ENCODE measurements at places on chromosomes 11 and 22.

- no peak for DNase-seq
Measured at GRCh38 chr11:48103621-48104567, 112.7 kb upstream of the OR4B1 start.

- no peak for DNase-seq
Measured at GRCh38 chr22:29842740-29843139, 4.7 kb upstream of the ASCC2 start.

DNA sequence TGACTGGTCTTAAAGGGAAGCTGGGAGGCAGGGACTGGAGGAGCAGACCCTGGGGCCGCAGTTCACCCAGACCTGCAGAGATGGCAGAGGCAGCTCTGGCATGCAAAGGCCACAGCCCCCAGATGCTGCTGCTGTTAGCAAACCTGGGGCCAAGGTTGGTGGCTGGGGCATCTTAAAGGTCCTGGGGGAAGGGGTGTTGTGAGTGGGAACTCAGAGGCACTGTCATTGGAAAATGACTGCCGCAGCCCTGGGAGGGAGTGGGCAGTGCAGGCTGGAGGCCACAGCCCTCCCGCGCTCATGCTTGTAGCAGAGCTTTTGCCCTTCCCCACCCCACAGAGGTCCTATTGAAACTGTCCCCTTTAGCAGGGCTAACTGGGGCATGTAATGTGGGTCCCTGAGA, 111.8 kb downstream of the CTTN start:
- DNase-seq, result no peak

GRCh38 chr11:95699631-95700470, 89.7 kb downstream of the FAM76B start:
- no peak for DNase-seq

- no peak for DNase-seq
Measured at GRCh38 chr11:75654314-75654713, 14.5 kb downstream of the MAP6 start.

DNA sequence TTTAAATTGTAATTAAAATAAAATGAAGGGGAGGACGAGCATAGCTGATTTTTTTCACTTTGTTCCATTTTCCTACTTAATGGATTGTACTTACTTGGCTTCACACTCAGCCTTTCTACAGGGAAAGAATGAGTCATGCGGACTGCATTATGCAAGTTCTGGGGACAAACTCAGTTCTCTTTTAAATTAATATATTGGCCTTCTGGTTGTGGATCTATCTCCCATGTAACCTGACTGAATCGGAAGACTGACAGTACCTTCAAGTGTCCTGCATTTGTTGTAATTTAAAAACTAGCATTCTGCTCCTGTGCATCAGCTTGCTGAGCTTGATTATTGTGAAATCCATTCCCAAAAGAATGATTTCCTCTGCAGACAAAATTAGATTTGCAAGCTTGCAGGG, 12.2 kb downstream of the OR8D1 start:
- DNase-seq, result no peak

DNA sequence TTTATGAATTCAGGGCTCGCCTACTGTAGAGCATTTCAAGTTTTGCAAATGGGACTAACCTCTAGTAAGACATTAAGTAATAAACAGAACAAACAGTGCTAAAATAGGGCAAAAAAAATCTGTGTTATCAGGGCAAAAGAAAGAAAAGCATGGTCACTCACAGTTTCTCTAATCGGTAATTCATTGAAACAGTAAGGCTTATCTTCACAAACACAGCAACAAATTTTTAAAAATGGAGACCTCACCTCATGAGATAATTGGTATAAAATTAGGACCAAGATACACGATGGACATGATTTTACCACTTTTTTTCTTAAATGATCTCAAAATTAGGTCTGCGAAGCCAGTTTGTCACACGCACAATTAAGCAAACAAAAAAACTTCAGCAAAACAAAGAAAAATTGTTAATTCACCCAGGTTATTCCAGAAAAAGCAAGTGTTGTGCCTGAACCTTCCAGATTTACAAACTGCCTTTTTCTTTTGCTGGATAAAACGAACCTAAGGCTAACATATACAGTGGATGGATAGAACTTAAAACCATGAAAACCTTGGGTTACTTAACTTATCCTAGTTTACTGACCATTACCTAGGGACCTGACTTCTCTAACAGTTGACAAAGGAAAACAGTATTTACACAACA, 1.4 kb downstream of the TMEM123 start:
- DNase-seq, result no peak

GRCh38 chr11:69462106-69462951, 19.1 kb upstream of the LINC01488 start:
- DNase-seq, result no peak

- no peak for DNase-seq
Measured at GRCh38 chr22:41899110-41899509, 15.8 kb downstream of the SHISA8 start.

DNA sequence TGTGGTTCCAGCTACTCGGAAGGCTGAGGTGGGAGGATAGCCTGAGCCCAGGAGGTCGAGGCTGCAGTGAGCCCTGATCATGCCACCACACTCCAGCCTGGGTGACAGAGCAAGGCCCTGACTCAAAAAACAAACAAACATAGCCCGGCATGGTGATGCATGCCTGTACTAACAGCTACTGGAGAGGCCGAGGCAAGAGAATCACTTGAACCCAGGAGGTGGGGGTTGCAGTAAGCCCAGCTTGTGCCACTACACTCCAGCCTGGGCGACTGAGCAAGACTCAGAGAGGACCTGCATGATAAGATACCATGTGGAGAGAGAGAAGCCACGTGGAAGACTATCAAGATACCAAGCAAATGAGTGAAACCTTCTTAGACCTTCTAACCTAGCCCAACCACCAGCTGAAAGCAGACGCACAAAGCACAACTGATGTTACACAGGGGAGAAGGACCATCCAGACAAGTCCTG, 36.1 kb downstream of the AMBRA1 start:
- no peak for DNase-seq

DNA sequence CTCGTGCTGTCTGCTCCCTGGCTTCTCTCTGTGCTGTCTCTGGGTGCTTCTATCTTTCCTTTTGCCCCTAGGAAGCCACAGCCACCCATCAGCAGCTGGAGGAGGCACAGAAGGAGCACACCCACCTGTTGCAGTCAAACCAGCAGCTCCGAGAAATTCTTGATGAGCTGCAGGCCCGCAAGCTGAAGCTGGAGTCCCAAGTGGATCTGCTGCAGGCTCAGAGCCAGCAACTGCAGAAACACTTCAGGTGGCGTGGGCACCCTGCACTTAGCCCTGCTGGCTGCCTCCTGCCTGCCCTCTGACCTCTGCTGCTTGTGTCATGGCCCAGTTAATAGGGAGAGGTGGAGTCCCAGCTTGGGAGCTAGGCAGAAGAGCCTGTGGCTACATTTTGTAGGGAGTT, 67.8 kb downstream of the CEP164 start:
- no peak for DNase-seq

DNA sequence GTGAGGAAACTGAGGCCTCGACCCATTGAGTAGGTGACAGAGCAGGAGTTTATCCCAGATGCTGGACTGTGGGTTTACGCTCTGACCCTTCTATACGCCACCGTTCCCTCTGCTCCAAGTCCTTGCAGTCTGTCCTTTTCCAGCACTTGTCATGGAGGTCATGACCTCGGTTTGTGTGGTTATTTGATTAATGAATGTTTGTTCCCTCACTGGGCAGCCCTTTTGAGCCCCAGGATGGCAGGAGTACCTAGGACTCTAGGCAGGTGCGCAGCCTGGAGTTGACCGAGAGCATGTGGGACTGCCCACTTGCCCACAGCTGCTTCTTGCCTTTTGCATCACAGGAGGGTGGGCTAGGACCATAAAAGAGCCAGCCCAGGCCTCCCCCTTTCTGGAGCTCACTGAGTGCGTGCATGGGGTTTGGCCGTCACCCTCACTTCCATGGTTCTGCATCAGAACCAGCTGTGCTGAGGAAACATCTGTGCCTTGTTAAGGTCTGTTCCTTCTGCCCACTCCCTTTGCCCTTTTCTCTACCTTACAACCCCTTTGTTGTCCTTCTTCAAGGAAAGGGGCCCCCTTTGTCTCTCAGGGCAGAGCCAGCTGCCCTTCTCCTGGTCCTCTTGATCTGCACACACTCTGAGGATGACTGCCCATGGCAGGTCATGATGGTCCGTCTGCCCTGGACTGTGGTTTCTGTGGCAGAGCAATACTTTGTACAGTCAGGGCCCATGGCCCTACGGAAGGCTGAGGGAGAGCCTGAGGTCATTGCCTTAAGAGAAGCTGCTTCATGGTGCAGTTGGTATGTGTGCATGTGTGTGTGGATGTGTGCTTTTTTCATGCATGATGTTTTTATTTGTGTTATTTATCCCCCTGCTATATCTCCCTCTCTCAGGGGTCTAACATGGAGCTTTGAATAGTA, 38.2 kb downstream of the BMAL1 start:
- no peak for DNase-seq

GRCh38 chr11:95835351-95835750, 45.1 kb downstream of the CEP57 start:
- DNase-seq, result no peak

DNA sequence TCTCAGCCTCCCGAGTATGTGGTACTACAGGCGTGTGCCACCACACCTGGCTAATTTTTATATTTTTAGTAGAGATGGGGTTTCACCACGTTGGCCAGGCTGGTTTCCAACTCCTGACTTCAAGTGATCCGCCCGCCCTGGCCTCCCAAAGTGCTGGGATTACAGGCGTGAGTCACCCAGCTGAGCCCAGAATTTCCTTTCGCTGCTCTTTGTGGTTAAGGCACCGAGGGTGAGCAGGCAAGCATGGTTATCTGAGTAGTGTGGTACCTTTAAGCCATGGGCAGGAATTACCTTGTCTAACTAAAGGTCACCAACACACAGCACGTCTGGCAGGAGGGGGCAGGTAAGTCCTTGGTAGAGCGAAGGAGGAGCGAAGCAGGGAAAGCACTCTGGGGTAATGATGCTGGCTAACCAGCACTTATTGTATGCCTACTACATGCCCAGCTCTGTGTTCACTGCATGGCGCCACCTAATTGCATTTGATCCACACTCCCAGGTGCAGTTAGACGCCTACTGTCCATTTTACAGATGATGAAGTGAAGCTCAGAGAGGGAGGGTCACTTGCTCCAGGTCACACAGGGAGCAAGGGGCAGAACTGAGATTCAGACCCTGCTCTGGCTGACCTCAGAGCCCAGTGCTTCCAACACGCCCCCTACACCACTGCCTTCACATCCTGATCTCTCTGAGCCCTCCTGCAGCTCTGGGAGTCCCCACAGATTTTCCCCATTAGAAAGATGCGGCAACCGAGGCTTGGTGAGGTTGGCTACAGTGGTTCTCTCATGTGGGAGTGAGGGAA, 45.7 kb downstream of the TRIOBP start:
- no peak for DNase-seq

DNA sequence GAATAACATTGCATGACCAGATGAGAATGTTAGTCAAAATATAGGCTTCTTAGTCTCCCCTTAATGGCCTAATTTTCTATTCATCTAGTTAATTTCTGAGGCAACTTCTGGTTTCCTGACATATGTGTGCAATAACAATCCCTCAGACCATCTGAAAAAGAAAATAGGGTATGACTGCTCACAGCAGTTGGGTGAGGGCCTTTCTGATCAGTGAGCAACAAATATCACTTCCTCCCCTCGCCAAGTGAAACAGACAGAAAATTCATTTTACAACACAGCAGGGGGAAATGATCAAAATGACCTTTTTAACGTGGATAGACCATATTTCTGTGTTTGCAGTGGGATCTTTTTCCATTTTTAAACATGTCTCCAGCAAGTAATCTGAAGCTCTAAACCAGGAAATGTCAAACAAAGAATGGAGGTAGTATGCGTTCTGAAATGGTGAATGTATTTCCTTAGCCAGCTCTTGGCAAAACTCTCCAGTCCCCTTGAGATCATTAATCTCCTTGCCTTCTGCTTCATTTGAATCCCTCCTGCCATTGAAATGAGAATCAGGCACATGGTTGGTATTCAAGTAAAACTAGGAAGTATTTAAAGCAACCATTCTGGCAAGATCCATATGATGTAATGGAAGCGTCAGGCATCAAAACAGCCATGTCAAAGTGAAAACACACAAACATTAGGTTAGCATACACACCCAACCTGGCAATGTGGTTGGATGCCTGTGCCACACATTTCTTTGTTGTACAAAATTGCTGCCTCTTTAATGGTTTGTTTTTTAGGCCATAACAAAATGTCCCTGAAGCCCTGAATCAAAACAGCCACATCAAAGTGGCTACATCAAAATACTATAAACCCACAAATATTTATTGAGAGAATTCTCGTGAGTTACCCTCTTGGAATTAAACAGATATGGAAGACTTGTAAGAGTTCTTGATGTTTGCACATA, 100.1 kb downstream of the SLC1A2 start:
- no peak for DNase-seq

- DNase-seq, result no peak
Measured at GRCh38 chr22:42171417-42171816, 40.8 kb upstream of the CYP2D6 start.

DNA sequence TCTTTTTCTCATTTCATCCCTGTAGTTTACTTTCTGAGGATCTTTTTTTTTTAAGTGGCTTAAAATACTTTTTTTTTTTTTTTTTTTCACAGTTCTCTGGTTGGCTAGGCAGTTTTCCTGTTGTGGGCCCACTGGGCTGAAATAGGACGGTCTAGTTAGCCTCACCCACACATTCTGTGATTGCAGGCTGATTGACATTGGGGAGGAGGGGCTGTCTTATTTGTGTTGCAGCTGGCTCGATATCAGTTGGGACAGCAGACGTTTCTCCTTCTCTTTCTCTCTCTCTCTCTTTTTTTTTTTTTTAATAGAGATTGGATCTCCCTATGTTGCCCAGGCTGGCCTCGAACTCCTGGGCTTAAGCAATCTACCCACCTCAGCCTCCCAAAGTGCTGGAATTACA, 6.9 kb downstream of the BCR start:
- DNase-seq, result no peak

GRCh38 chr22:39444247-39444800, 12.5 kb upstream of the MGAT3 start:
- no peak for DNase-seq

GRCh38 chr22:47195484-47196165, 433.2 kb downstream of the TBC1D22A start:
- no peak for DNase-seq

DNA sequence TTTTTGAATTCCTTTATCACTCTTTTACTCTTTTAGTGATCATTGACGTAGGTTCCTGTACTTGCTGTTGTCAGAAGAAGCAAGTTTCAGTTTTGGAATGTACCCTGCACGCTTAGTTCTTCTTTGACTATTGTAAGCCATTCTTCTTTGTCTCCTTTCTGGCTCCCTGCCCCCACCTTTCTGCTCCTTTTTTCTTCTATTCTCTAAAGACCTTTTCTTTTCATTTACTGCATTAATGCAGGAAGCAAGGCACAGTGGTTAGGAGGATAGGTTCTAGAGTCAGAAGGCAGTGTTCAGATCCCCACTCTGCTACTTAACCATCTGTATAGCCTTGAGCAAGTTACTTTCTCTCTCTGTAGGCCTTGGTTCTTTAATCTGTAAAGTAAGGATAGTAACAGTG, 33.7 kb upstream of the RAG2 start:
- no peak for DNase-seq

- DNase-seq, result no peak
Measured at GRCh38 chr22:19022755-19023154, 86.7 kb upstream of the PRODH start.

DNA sequence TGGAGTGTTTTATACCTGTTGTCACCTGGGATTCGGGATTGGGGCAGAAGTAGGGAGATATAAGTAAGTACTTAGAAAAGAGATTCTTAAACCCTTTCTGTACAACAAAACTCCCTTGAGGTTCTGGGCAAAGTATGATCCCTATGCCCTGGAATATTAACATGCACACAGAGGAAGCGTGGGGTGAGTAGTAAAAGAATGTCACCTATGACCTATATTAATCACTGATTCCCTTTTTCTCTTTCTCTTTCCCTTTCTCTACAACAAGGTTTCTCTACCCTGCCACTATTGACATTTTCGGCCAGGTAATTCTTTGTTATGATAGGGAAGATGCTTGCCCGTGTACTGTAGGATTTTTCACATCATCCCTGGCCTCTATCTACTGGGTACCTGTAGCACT, 209.7 kb upstream of the PLET1 start:
- DNase-seq, result no peak

Measured in stimulated activated effector memory CD8-positive, alpha-beta T cell treated with anti-CD3 and anti-CD28 coated beads, Interleukin-12 subunit alpha, Interleukin-12 subunit beta, amount 100 ng/mL, for 72 hours (primary cell).